ENCODE measurements at places on chromosomes 5 and 9.
A peak's percentile ranks its signal among the peaks of the same experiment; 100 is the strongest.

- no peak for DNase-seq
These were observed 55.0 kb downstream of the ZNF618 start for GRCh38 chr9:113931140-113931539.

GRCh38 chr9:112863214-112863613 lies 27.5 kb downstream of the SLC46A2 start:
- DNase-seq = no peak

DNA sequence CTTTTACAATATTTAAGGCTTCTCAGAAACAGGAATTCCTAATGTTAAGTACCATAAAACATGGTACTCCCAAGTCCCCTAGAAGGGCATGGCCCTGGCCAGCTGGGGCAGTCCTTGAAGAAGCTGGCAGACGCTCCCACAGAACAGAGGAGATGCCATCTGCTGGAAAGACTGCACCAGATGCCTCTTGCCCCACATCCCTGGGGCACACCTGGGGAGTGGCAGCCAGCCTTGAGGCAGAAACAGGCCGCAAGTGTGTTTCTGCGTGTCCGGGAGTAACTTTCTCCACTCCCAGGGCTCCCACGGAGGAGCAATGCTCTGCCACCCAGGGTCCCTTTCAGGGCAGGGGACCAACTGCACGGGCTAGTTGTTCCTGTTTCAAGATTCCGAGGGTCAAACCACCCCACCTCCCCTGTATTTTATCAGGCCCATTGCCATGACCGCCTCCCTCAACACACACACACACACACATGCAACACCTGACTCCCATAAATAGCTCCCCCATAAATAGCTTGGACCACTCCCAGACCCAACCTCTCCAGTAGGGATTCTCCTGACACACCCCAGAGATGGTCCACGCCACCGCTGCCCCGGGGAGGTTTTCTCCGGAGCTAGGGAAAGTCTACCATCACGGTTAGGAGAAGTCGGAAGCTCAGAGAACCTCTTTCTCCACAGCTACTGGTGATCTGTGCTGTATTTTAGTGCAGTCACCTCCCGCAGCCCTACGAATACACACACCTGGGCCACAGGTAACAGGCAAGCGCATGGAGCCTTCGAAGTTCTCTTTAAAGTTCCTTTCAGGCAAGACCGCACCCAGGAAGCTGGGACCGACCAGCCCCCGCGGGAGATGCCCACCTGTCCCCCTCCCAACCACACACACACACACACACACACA lies 1.5 kb downstream of the SPOCK1 start:
- DNase-seq = no peak

DNA sequence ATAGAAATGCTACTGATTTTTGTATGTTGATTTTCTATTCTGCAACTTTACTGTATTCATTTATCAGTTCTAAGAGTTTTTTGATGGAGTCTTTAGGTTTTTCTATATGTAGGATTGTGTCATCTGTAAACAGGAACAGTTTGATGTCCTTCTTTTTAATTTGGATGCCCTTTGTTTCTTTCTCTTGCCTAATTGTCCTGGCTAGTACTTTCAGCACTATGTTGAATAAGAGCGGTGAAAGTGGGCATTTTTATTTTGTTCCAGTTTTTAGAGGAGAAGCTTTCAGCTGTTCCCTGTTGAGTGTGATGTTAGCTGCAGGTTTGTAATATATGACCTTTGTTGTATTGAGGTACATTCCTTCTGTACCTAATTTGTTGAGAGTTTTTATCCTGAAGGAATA lies 13.3 kb downstream of the HSD17B4 start:
- DNase-seq = no peak

DNA sequence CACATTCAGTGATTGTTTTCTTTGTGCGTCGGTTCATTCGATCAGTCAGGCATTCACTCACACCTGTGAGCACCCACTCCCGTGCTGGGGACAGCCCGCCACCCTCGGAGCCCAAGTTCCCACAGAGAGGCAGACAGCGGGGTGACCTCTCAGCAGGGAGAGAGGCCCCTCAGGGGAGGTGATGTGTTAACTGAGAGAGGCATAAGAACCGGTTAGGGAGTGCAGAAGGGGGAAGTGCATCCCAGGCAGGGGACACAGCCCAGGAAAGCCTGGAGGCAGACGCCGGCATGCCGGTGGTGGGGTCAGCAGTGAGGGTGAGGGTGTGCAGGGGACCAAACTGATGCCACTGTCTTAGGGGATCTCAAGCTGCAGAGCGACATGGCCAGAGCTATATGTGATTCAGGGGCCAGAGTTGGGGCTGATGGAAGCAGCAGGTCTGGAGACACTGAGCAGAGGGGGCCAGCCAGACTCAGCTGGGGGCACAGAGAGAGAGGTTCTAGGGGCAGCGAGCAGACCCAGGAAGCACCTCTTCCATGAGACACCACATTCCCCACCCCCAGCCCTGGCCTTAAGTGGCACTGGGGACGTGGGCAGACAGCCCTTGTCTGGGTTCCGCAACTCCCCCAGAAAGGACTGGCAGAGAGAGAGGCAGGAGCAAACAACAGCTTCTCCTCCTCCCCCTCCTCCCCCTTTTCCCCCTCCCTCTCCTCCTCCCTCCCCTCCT lies 35.9 kb downstream of the HK3 start:
- DNase-seq = no peak

- DNase-seq = no peak
These were observed 32.4 kb downstream of the HOMER1 start for GRCh38 chr5:79481574-79481973.

GRCh38 chr9:91516081-91516480 lies 92.4 kb upstream of the NFIL3 start:
- no peak for DNase-seq

- no peak for DNase-seq
These were observed 1.4 kb downstream of the GALNT12 start for GRCh38 chr9:98808875-98809274.

DNA sequence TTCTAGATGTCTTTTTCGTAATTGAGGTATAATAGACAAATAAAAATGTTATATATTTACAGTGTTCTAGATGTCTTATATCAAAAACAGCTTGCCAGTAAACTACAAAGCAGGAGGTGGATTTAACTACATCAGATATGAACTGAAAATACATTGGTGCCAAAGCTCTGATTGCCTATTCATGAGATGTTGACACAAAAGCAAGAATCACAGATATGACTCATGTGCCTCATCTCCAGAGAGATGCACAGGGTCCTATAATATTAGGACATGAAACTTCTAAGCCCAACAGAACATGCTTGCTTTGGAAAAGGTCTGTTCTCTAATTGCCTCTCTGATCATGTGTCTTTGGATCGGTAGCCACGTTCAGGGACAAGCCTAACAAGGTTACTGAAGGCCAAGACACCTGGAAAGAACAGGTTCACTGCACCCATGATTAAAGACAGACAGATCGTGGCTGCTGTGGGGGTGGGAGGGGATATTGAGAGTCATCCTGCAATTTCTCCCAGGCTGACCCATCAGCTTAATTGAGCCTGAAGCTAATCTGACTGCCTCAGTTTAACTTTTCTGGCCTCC lies 16.8 kb downstream of the ABCA1 start:
- DNase-seq = no peak

DNA sequence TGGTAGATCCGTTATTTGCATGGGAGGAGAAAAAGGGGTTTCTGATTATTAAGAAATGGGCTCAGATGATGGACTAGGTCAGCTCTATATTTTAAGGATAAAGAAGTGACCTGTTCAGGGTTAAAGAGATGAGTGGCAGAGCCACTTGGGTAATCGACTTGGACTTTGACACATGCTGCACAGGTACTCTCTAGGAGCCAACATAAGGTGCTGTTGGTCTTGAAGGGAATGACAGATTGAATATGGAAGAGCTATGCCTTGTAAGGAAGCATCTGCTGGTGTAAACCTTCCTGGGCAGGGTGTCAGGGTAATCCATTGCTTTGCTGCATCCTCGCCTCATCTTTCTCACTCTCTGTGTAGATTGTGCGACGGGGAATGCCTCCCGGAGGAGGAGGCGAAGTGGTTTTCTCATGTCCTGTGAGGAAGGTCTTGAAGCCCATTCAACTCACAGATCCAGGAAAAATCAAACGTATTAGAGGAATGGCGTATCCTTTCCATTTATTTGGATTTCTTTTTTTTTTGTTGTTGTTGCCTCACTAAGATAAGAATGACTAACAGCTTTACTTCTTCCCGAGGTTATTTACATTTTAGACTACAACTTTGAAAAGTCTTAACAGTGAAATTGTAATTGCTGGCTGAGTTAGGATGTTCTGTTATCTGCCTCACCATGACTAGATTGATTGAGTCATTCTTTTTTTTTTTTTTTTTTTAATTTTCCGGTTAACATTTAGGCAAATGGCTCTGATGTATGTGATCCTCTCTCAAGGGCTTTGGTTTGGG lies 41.2 kb downstream of the RCL1 start:
- peak; percentile 1 for DNase-seq

DNA sequence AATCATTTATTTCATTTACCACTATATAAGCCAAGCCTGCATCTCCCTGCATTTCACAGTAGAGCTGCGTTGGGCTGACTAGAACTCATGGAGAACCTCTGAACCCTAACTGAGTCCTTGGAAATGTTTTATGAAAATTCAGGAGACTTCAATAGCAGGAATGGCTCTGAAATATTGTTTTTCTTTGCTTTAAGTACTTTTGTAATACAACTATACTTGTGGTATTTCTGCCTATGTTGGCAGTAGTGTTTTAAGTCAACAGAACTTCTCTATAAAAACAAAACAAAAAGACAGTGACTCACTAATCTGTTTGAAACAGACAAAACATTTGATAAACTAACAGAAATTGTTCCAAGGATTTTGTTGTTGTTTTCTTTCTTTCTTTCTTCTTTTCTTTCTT lies 489.2 kb upstream of the MEF2C start:
- DNase-seq = no peak

DNA sequence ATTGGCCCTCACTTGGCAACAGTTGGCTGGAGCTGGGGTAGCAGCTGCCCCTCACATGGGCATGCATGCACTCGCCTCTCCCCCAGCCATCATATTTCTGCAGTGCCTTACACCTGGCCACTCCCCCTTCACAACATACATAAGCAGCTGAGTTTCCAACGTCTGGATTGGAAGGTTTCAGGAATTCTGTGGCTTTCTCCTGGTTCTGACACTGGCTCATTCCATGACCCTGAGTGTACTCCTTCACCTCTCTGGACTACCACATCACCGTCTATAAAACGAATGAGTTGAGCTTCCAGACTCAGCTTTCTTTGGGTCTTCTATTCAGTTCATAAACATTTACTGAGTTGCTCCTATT lies 84.3 kb downstream of the GALNT10 start:
- no peak for DNase-seq

DNA sequence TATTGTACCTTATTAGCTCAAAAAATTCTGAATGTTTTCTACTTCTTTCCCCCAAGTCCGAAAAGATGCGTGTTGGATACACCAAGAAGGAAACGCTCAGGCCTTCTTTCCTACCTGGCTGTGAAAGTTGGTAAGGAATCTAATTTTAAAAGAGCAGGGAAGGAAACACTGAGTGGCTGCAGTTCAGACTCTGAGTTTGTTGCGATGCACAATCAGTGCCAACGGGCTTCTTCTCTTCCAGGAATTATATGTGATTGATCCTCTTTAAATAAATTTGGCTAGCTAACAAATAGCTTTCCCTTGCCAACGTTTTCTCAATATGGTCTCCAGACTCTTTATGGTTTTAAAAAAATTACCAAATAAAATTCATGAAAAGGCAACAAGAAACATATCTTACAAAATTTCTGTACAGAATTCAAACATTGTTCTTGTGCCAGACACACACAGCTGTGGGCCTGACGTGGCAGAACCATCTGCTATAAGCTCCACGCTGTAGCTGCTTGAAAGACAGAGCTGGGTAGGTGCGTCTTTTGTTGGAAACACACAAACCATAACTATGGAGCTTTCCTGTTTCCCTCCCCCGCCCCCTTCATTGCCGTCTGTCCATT lies 493.1 kb downstream of the ZNF608 start:
- no peak for DNase-seq

DNA sequence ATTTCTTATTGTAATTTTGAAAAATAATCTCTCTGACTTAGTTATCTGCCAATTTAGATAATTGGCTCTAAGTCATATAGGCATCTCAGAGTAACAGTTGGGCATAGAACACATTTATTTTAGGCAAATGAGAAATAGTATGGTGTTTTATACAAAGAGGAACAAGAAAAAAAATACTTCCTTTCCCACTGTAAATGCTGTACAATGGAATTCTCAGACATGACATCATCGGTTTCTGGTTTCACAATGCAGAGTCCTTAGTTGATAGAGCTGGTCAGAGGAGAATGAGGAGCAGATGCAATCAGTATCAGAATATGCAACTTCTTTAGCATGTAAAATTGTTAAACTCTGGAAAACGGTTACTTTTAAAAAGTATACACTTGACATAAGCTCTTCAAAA lies 49.4 kb downstream of the PLK2 start:
- DNase-seq = peak; percentile 65
